ENCODE measurements at places on chromosomes 5 and 9.

- DNase-seq = no peak
These were observed 129.5 kb downstream of the SIL1 start for GRCh38 chr5:139068494-139069151.

GRCh38 chr5:142821733-142822487, 51.7 kb downstream of the ARHGAP26 start:
- DNase-seq = no peak

DNA sequence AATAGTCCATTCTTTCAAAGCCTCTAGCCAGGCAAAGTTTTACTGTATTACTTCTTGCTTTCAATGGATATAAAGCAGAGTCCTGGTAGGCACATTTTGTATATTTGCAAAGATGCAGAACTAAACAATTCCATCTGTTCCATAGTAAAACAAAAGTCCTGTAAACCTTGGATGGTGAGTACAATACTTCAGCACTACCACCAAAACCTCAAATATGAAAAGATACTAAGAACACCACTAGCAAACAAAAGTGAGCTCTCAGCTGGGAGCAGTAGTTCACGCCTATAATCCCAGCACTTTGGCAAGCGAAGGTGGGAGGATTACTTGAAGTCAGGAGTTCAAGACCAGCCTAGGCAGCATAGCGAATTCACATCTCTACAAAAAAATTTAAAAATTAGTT, 195.0 kb downstream of the MSX2 start:
- no peak for DNase-seq

GRCh38 chr9:82677086-82677485, 385.9 kb downstream of the RASEF start:
- no peak for DNase-seq

DNA sequence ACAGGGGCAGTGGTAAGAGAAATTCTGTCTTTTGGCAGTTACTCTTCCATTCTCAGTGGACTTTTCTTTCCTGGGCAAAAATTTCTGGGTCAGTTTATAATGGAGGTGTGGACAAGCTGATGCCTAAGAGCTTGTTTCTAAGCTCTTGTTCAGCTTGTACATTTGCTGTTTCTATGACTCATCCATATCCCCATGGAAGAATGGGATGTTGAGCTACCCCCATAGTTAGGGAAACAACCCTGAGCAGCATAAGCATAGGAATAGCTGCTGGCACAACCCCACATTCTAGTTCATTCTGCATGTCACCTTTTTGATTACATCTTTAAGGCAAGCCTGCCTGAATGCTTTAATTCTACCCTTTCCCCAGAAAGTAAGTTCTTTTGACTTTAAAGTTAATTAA, 173.3 kb downstream of the PSAT1 start:
- DNase-seq = no peak

DNA sequence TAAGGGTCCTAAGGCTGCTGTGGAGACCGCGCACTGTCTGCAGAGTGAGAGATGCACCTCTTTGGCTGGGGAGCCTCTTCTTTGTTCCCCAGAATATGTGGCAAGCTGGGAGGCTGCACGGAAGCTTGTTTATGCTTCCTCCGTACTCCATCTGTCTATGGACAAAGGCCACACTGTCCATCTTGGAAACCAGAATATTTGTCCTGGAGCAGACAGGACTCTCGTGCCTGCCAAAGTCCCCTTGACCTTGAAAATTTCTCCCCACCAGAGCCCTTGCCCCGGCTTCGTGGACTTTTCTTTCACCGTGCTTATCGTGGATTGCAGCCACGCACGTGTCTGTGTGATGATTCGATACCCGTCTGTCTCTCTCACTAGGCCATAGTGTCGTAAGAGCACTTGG, 147.4 kb downstream of the NSG2 start:
- no peak for DNase-seq

DNA sequence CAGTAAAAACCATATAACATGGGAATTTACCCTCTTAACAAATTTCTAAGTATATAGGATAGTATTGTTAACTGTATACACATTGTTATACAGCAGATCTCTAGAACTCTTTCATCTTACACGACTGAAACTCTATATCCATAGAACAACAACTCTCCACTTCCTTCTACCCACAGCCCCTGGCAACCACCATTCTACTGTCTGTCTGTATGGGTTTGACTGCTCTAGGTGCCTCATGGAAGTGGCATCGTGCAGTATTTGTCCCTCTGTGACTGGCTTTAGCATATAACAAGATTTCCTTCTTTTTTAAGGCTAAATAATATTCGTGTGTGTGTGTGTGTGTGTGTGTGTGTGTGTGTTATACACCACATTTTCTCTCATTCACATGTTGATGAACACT, 100.7 kb downstream of the ZNF462 start:
- no peak for DNase-seq

GRCh38 chr5:55070968-55071367, 31.5 kb upstream of the GZMA start:
- DNase-seq = no peak

- no peak for DNase-seq
These were observed 18.9 kb upstream of the S1PR3 start for GRCh38 chr9:88972401-88972800.

DNA sequence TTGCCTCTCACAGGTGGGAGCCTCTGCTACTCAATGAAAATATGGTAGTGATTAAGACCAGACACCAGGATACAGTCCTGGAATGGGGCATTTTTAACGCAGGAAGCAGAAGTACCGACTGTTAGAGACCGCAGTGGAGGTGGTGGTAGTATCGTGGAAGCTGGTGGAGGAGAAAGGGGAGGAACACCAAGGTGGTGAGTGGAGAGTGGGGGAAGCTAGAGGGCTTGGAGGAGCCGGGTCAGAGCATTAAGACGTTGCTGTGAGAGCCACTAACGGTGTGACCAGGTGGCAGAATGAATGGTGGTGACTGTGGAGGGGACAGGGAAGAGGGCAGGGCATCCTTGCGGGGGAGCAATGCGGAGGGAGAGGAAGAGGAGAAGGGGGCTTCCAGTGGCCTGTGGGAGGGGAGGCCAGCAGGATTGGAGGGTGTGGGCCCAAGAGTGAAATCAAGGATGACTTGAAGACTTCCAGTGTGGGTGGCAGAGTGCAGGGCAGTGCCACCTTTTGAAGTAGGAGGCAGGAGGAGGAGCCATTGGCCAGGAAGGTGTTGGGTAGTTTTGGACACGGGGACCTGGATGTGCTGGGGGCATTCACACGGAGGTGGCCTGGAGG, 1.6 kb upstream of the UBAC1 start:
- DNase-seq = peak; percentile 23

- DNase-seq = peak; percentile 32
These were observed 110.4 kb upstream of the LIFR start for GRCh38 chr5:38666668-38667498.

DNA sequence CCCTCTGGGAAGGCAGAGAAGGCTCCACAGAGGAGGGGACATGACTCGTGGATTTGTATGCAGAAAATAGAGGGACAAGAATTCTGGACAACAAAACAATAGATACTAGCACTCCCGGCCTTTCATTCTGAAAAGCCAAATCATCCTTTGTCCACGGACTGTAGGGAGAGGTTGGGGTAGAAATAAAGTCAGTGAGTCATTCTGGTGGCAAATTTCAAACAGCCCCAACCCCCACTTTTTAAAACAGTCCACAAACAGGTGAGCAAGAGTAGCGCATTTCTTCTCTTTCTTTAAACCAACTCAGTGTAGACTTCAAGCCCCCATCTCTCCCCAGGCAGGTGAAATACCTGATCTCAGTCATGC, 56.1 kb downstream of the PTPDC1 start:
- no peak for DNase-seq

DNA sequence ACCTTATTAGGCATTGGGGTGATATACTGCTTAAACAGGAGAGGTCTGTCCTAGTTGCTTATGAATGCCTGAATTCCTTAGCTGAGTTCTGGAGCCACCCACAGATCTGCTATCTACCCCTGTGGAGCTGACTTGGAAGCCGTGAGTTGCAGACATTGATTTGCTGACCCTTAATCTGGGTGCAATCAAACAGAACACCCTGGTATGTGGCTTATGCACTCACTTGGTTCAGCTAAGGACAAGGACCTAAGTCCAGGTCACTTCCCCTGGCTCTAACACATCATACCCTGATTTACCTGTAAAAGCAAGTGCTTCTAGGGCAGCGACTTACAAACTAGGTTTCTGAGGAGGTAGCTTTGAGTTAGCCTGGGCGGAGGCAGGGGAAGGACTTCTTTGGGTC, 41.6 kb upstream of the TLR4 start:
- no peak for DNase-seq

- DNase-seq = no peak
These were observed 221.3 kb downstream of the PIK3R1 start for GRCh38 chr5:68436686-68437520.

DNA sequence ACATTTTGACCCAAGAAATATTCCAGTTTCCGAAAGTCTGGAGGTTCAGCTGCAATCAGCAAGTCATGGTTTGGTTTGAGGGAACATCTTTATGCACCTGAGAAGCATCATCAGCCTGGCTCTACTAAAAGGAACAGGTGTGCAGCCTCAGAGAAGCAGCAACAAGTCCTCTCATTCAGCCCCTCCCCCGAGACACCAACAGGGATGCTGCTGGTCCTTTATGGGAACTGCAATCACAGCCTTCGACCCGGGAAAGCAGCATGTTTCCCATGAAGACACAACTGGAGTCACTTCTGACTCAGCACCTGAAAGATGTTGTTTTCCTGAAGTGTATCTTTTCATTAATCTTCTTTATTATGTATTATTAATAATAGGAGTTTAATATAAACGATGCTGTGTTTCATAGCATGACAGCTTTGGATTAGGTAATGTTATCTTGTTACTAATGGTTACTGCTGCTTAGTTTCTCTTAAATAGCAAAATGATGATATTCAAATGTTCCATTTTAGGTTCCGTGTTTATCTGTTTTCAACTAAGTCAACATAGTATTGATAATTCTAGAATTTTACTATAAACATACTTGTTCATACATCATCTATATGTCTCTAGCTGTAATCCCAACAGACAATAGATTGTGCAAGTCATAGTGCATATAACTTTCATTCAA, 15.6 kb upstream of the NREP start:
- DNase-seq = no peak

GRCh38 chr5:178328826-178329730, 96.5 kb upstream of the PHYKPL start:
- peak; percentile 62 for DNase-seq
